ENCODE measurements at places on chromosomes 5 and 9. TPM values are rescaled to one million over a fixed set of nuclear protein-coding genes. Genes with fewer than 3 reads are reported as not detected.

- no peaks in the 10 kb centered on the region for H3K27me3 ChIP-seq
- H3K4me3 ChIP-seq: no peak overlapping the region
- H3K36me3 ChIP-seq: no peaks in the 10 kb centered on the region
- DNase-seq: no peak
- H3K4me1 ChIP-seq: no peaks in the 10 kb centered on the region
Observed at GRCh38 chr5:32027093-32027716, 146.9 kb downstream of the GOLPH3 start.

- no peaks in the 10 kb centered on the region for H3K36me3 ChIP-seq
- H3K4me3 ChIP-seq: no peak overlapping the region
- H3K27me3 ChIP-seq: no peaks in the 10 kb centered on the region
- no peak overlapping the region for H3K27ac ChIP-seq
Observed at GRCh38 chr5:32780508-32780919, 69.4 kb downstream of the NPR3 start.

DNA sequence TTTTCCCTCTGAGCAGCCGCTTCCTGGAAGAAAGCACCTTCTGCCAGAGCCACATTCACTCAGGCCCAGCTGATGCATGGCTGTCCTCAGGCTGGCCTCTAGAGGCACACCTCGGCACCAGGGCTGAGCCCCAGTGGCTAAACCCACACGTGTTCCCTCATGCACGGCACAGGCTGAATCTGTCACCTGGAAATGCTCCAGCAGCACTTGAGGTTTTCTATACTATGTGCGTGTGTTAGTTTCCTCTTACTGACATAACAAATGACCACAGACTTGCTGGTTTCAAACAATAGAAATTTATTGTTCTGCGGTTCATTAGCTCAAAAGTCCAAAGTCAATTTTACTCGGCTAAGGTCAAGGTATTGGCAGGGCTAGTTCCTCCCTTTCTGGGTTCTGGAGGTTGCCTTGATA is 141.4 kb downstream of the LRRC70 start:
- peaks cover 7% of the 10 kb centered on the region for H3K27me3 ChIP-seq
- H3K36me3 ChIP-seq: no peaks in the 10 kb centered on the region
- no peak overlapping the region for H3K4me3 ChIP-seq

DNA sequence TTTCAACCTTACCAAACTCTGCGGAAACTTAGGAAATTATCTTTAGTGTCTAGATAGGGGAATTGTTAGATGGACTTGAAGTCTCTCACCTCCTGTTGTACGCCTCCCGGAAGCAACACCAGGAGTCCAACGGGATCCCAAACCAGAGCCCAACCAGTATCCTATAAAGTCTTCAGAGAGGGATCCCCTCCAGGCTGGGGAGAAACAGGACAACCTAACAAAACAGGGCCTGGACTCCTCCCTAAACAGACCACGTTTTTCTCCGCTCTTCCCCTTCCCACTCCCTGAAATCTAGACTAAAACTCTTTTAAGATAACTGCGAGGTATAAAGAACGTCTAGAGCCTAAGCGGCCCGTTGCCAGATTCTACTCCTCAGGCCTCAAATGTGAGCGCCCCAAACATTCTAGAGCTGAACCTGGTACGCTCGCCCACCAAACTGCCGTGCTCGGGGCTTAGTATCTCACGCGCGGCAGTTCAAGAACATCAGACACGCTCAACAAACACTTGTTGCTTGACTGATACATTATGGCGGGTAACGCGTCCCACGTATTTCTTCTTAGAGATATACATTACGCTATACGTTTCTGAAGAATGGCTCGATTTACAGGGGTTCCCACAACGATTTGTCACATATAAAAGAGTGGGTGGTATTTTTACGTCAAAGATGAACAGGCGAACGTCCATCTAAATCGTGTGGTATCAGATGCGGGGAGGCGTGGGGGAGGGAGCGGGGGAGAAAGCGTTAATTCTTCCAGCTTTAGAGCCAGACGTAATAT is 663 bp upstream of the SMIM27 start:
- H3K27ac ChIP-seq: peak overlapping the region; percentile 97
- peak overlapping the region; percentile 98 for H3K4me3 ChIP-seq
- no peaks in the 10 kb centered on the region for H3K36me3 ChIP-seq
- peak; percentile 42 for DNase-seq
- no peaks in the 10 kb centered on the region for H3K27me3 ChIP-seq

DNA sequence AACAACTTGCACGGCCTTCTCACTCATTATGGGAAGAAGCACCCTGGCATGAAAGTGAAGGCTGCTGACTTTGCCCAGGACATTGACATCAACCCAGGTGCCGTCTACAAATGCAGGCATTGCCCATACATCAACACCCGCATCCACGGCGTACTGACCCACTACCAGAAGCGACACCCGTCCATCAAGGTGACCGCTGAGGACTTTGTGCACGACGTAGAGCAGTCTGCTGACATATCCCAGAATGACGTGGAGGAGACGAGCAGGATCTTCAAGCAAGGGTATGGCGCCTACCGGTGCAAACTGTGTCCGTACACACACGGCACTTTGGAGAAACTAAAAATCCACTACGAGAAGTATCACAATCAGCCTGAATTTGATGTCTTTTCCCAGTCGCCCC is 65.4 kb downstream of the ZNF462 start:
- no peaks in the 10 kb centered on the region for H3K27me3 ChIP-seq
- DNase-seq: no peak
- H3K36me3 ChIP-seq: no peaks in the 10 kb centered on the region
- no peaks in the 10 kb centered on the region for H3K4me1 ChIP-seq
- no peak overlapping the region for H3K4me3 ChIP-seq

DNA sequence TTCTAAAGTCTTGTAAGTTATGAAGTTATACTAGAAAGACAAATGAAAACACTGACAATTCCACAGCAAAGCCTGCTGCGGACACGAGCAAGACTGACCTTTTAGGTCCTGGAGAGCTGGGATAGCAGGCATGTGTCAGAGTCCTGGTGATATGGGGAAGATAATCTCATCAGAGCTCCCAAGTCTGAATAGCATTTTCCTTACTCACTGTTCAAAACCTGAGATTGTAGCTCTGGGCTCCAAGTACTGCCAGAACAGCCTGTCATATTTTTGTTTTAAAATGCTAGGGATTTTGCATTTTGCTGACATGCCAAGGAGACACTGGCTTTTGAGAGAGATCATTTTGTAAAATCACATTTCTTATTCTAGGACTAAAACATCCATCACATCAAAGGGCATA is 90.1 kb downstream of the DRD1 start:
- DNase-seq: no peak
- no peaks in the 10 kb centered on the region for H3K36me3 ChIP-seq
- H3K27me3 ChIP-seq: peaks cover 24% of the 10 kb centered on the region
- H3K4me3 ChIP-seq: no peak overlapping the region
- H3K4me1 ChIP-seq: no peaks in the 10 kb centered on the region

DNA sequence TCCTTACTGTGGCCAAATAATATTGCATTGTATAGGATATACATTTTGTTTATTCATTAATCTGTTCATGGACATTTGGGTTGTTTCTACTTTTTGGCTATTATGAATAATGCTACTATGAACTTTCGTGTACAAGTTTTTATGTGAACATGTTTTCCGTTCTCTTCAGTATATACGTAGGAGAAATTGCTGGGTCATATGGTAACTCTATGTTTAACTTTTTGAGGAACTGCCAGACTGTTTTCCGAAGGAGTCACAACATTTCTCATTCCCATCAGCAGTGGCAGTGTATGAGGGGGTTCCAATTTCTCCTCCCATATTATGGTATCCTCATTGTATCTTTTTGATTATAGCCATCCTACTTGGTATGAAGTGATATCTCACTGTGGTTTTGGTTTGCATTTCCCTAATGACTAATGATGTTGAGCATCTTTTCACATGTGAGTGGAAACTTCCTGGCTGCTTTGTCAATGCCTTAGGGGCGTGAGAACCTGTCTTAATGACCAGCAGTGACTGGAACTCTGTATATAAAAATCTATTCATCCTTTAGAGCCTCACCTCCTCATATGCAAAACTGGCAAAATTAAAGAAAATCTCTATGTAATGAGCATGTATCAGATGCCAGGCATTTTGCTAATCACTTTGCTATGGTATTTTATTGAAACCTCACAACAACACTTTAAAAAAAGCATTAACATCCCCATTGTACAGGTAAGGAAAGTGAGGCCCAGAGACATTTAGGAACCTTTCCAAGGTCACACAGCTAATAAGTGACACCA is 47.8 kb upstream of the TGFBR1 start:
- H3K36me3 ChIP-seq: no peaks in the 10 kb centered on the region
- DNase-seq: no peak
- no peak overlapping the region for H3K27ac ChIP-seq
- peak overlapping the region; percentile 90 for H3K4me3 ChIP-seq
- no peaks in the 10 kb centered on the region for H3K27me3 ChIP-seq
- peaks cover 34% of the 10 kb centered on the region for H3K4me1 ChIP-seq

DNA sequence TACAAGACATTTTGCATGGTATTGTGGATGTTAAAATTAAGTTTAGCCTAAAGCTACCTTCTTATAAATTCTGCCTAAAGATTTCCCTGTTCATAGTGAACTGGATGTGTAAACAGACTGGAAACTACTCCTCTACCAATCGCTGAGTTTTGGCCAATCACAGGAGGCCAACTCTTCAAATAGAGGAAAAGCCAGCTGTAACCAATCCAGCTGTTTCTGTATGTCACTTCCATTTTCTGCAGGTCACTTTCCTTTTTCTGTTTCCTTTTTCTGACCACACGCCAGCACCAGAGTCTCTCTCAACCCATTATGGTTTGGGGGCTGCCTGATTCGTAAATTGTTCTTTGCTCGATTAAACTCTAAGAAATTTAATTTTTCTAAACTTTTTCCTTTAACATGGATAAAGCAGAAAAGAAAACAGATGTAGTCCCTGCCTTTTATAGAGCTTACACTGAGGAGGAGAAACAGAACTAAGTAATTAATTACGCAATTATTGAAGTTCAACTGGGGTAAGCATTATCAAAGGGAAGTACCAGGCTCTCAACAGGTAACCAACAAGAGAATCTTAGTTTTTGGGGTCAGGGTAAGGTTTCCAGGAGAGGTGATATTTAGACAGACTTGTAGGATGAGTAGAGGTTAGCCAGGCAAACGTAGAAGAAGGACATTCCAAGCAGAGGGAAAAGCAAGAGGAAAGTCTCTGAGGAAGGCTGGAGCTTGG is 27.7 kb downstream of the RANBP3L start:
- H3K27me3 ChIP-seq: peaks cover 11% of the 10 kb centered on the region
- H3K36me3 ChIP-seq: no peaks in the 10 kb centered on the region
- no peak for DNase-seq
- no peak overlapping the region for H3K27ac ChIP-seq

DNA sequence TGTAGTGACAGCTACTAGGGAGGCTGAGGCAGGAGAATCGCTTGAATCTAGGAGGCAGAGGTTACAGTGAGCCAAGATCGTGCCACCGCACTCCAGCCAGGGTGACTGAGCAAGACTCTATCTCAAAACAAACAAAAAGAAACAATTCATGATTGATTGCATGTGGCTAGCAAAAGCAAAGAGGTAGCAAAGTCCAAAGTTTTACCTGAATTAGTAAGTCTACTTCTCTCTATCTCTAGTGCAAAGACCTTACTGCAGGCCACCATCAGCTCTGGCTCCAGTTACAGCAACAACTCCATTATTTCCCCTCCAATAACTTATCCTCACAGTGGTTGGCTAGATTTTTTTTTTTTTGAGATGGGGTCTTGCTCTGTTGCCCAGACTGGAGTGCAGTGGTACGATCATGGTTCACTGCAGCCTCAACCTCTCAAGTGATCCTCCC is 6.2 kb upstream of the SAR1B start:
- H3K27me3 ChIP-seq: no peaks in the 10 kb centered on the region
- no peak for DNase-seq
- no peaks in the 10 kb centered on the region for H3K36me3 ChIP-seq
- no peak overlapping the region for H3K27ac ChIP-seq

- DNase-seq: no peak
- no peaks in the 10 kb centered on the region for H3K4me1 ChIP-seq
- H3K4me3 ChIP-seq: no peak overlapping the region
Observed at GRCh38 chr9:120230227-120230626, 349.7 kb downstream of the CDK5RAP2 start.

GRCh38 chr9:121368745-121369144 is 1.3 kb downstream of the STOM start:
- peaks cover 76% of the 10 kb centered on the region for H3K4me1 ChIP-seq
- peak overlapping the region; percentile 92 for H3K4me3 ChIP-seq
- no peaks in the 10 kb centered on the region for H3K27me3 ChIP-seq
- no peaks in the 10 kb centered on the region for H3K36me3 ChIP-seq
- DNase-seq: no peak
- peak overlapping the region; percentile 11 for H3K27ac ChIP-seq

DNA sequence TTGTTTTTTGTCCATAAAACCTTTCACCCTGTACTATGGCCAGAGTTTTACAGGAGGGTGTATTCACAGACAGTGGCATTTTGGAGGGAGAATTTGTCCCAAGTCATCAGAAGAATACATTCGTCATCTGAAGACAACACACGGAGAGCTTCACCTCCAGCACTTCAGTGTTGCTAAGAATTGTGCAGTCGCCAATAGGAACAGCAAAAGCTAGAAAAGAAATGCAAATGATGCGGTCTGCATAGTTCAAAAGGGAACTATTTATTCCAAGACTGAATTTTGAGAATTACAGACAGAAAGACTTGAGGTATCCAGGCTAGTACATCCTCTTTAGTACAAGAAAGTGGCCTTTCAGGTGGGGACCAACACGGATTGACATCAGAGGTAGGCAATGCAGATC is 399.2 kb upstream of the KIF2A start:
- no peak overlapping the region for H3K27ac ChIP-seq
- H3K4me1 ChIP-seq: no peaks in the 10 kb centered on the region
- H3K27me3 ChIP-seq: peaks cover 1% of the 10 kb centered on the region
- no peak for DNase-seq
- H3K36me3 ChIP-seq: no peaks in the 10 kb centered on the region

GRCh38 chr9:27749838-27750237 is 176.6 kb upstream of the C9orf72 start:
- H3K27ac ChIP-seq: no peak overlapping the region
- H3K4me3 ChIP-seq: no peak overlapping the region
- no peaks in the 10 kb centered on the region for H3K36me3 ChIP-seq

GRCh38 chr5:53643445-53643844 is 83.0 kb downstream of the NDUFS4 start:
- no peak overlapping the region for H3K4me3 ChIP-seq
- peaks cover 8% of the 10 kb centered on the region for H3K4me1 ChIP-seq
- no peak overlapping the region for H3K27ac ChIP-seq
- DNase-seq: no peak

GRCh38 chr5:3355126-3355525 is 240.5 kb upstream of the IRX1 start:
- no peaks in the 10 kb centered on the region for H3K4me1 ChIP-seq
- no peak overlapping the region for H3K27ac ChIP-seq
- peaks cover 2% of the 10 kb centered on the region for H3K27me3 ChIP-seq
- H3K4me3 ChIP-seq: no peak overlapping the region
- no peak for DNase-seq

GRCh38 chr9:135055181-135055580 is 32.3 kb upstream of the OLFM1 start:
- no peaks in the 10 kb centered on the region for H3K36me3 ChIP-seq
- H3K27ac ChIP-seq: no peak overlapping the region
- H3K27me3 ChIP-seq: peaks cover 16% of the 10 kb centered on the region
- no peak for DNase-seq

Gene PCDHA9
- not detected for total RNA-seq

Gene DCTN3
- 60.0 TPM for total RNA-seq

Gene PTCH1
- total RNA-seq: 47.7 TPM

Gene SPATA31E1
- not detected for total RNA-seq

Gene CPEB4
- 16.0 TPM for total RNA-seq
